ENCODE measurements at places on chromosomes 2 and 18. TPM values are rescaled to one million over a fixed set of nuclear protein-coding genes. Genes with fewer than 3 reads are reported as not detected.

The SP5 gene
- not detected for total RNA-seq

The TMEM182 gene
- 0.82 TPM for total RNA-seq

The IL1R2 gene
- total RNA-seq, result 3.9 TPM

The MC2R gene
- not detected for total RNA-seq

The EIF2AK3 gene
- 23.3 TPM for total RNA-seq

The TUBA3E gene
- not detected for total RNA-seq

The COL4A4 gene
- total RNA-seq, result 15.9 TPM

The AKAIN1 gene
- not detected for total RNA-seq

The ARHGEF4 gene
- 8.3 TPM for total RNA-seq

The RPRM gene
- 1.2 TPM for total RNA-seq

The ASXL3 gene
- 0.34 TPM for total RNA-seq

The EDAR gene
- total RNA-seq, result not detected

The TSPYL6 gene
- not detected for total RNA-seq

The CAPN10 gene
- total RNA-seq, result 13.7 TPM

The KLF11 gene
- 9.7 TPM for total RNA-seq

The LYG2 gene
- total RNA-seq, result not detected

The PRKAG3 gene
- total RNA-seq, result not detected

The C2orf76 gene
- total RNA-seq, result 9.8 TPM

The EIF5B gene
- 23.9 TPM for total RNA-seq

The CCDC93 gene
- 21.1 TPM for total RNA-seq

The TNFRSF11A gene
- 0.34 TPM for total RNA-seq

The FKBP1B gene
- total RNA-seq, result 9.5 TPM

The BMP10 gene
- not detected for total RNA-seq

The EN1 gene
- 5.7 TPM for total RNA-seq

The PIEZO2 gene
- total RNA-seq, result 7.0 TPM

The DNAJC5G gene
- total RNA-seq, result not detected

The UPP2 gene
- total RNA-seq, result not detected

The AMMECR1L gene
- total RNA-seq, result 13.8 TPM

The SERPINB13 gene
- not detected for total RNA-seq

The DSG1 gene
- not detected for total RNA-seq

The PROC gene
- total RNA-seq, result not detected

The C2orf15 gene
- not detected for total RNA-seq

The FAM237A gene
- total RNA-seq, result not detected

The HRH4 gene
- total RNA-seq, result not detected

The SLC9A4 gene
- not detected for total RNA-seq

The GALNT14 gene
- 0.09 TPM for total RNA-seq

The LYG1 gene
- not detected for total RNA-seq

The HAAO gene
- 0.70 TPM for total RNA-seq

The ABCA12 gene
- total RNA-seq, result not detected

The SAG gene
- not detected for total RNA-seq

The MC4R gene
- not detected for total RNA-seq

The MATN3 gene
- total RNA-seq, result 2.9 TPM

The RAB12 gene
- 43.2 TPM for total RNA-seq

The CELF4 gene
- 2.5 TPM for total RNA-seq

The STPG4 gene
- not detected for total RNA-seq

The CEP192 gene
- 11.1 TPM for total RNA-seq

The RFX8 gene
- total RNA-seq, result 0.12 TPM

The IL1RL1 gene
- 11.6 TPM for total RNA-seq

The POTEC gene
- total RNA-seq, result not detected

The TMEM198 gene
- total RNA-seq, result 1.9 TPM

The CBLN2 gene
- total RNA-seq, result 0.12 TPM

The RTP5 gene
- not detected for total RNA-seq

The CRYBA2 gene
- not detected for total RNA-seq

Data from pericardium fibroblast (primary cell).